ENCODE measurements at places on chromosomes 3 and 15. TPM values are rescaled to one million over a fixed set of nuclear protein-coding genes. Genes with fewer than 3 reads are reported as not detected.

Gene GOLGA6L7
- not detected for total RNA-seq

Gene FBXO45
- total RNA-seq = 15.0 TPM

Gene RPP25
- 31.3 TPM for total RNA-seq

Gene SPINK8
- not detected for total RNA-seq

DNA sequence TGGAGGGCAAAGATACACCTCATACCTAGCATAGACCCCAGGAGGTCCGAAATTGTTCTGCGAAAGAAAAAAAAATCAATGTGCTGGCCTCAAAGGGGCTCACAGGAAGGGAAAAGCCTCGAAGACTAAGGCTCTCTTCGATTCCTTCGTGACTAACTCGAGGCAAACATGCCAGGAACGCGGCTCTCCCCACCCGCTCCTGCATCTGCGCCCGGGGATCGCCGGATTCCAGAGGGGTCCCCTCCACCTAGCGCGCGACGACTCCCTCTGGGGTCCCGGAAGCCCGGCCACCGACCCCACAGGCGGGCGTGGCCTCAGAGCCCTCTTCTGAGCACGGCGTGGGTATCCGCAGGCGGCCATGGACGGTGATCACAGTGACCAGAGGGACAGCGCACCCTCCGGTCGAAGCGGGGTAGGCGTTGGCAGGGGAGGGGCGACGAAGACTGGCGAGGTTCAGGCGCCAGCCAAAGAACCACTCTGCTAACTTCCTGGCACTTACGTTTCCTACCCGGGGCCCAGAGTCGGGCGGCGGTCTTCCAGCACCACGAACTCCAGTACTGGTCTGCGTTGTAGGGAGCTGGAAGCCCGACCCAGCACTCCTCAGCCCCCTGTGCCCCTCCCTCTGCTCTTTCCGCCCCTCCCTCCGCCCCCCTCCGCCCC is 515 bp upstream of the EIF3J start:
- peaks cover 24% of the 10 kb centered on the region for H3K4me1 ChIP-seq
- no peaks in the 10 kb centered on the region for H3K27me3 ChIP-seq
- H3K4me3 ChIP-seq = peak overlapping the region; percentile 89

DNA sequence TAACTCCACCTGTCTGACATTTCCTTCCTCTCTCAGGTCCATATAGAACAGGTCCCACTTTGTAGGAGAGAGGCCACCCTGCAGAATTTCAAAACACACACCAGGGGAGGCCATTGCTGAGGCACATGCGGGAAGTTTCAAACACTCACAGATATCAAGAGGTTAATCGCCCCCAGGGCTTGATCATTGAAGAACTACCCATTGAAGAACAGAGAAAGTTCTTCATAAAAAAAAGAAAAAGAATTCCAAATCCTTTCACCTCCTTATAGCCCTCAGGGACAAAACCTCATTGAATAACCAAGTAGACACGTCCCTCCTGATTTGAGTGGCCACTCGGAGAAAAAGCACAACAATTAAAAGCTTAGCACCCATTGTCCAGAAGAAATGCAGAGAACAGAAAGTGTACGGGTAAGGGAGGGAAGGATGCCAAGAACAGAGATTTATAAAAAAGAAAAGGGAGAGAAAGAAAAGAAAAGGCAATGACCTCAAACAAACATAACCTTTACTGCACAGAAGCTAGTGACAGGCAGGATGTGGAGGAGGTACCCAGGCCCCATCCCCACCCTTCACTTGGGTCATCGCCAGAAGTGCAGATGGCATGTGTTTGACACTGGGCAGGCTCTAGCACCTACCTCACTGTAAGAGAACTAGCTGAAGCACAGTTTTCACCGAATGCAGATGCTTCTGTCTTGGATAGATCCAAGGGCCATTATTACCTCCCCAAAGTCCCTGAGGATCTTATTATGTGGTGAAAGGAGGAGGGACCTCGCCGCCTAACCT is 112.3 kb upstream of the HES1 start:
- H3K36me3 ChIP-seq = no peaks in the 10 kb centered on the region
- no peak overlapping the region for H3K27ac ChIP-seq
- H3K4me3 ChIP-seq = no peak overlapping the region
